ENCODE measurements at places on chromosomes 11 and 22. TPM values are rescaled to one million over a fixed set of nuclear protein-coding genes. Genes with fewer than 3 reads are reported as not detected.

DNA sequence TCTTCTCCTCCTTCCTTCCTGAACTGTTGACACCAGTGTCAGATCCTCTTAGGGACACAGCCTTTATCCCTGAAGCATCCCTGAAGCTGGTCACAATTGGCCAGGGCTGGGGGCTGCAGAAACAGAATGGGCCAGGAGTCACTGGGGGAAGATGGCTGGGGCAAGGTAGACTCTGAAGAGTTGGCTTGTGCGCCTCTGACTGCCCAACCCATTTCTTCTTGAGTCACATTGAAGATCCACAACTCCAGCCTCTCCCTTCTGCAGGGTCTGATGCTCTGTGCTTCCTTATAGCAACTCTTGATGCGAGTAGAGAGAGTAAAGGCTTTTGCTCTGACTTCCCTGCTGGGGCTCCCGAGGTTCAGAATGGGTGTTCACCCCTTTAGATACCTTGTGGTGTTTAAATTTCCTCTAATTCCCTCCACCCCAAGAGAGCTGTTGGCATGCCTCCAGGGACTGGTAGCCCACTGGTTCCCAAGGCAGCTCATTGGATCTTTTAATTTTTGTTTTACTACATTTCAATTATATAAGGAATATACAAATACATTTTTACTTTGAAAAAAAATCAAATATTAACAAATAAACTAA, 13.4 kb downstream of the PRDM11 start:
- no peak for DNase-seq

The BATF2 gene
- 13.9 TPM for total RNA-seq

The ZNRF3 gene
- total RNA-seq = 10.7 TPM

GRCh38 chr11:60971520-60971919, at the start of gene CD6:
Gene CD6 (plus strand): TSS chr11:60971680. CDS start chr11:60971866, 186 bp downstream.
- peak; percentile 29 for DNase-seq

The OR51B5 gene
- total RNA-seq = not detected

GRCh38 chr11:67033661-67034166, 10.8 kb downstream of the SYT12 start:
- DNase-seq = no peak

- DNase-seq = no peak
These were observed 166.7 kb downstream of the TBC1D22A start for GRCh38 chr22:46929046-46929709.

- no peak for DNase-seq
These were observed 62.6 kb upstream of the SLC17A6 start for GRCh38 chr11:22275600-22275999.

The OR2AG2 gene
- total RNA-seq = 17.2 TPM

- no peak for DNase-seq
These were observed 4.4 kb downstream of the ARRB1 start for GRCh38 chr11:75346912-75347647.

DNA sequence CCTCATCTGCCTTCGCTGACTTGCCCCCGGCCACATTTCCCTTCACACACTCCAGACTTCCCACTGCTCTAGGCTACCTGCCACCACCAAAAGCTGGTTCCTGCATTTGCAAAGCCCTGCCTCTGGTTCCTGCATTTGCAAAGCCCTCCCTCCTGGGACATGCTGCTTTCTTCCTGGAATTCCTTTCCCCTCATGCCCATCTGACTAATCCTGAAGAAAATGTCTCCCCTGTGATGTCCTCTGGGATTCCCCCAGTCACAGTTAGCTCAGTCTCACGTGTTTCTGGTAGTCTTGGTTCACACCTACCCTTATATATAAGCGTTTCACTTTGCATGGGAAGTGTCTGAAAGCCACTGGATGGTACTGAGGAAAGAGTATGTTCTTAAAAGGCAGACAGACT, 206.9 kb downstream of the DBX1 start:
- no peak for DNase-seq

The GPR83 gene
- total RNA-seq = 3.8 TPM

- no peak for DNase-seq
These were observed 63.4 kb downstream of the AAMDC start for GRCh38 chr11:77884186-77884828.

The PLA2G6 gene
- total RNA-seq = 108 TPM

DNA sequence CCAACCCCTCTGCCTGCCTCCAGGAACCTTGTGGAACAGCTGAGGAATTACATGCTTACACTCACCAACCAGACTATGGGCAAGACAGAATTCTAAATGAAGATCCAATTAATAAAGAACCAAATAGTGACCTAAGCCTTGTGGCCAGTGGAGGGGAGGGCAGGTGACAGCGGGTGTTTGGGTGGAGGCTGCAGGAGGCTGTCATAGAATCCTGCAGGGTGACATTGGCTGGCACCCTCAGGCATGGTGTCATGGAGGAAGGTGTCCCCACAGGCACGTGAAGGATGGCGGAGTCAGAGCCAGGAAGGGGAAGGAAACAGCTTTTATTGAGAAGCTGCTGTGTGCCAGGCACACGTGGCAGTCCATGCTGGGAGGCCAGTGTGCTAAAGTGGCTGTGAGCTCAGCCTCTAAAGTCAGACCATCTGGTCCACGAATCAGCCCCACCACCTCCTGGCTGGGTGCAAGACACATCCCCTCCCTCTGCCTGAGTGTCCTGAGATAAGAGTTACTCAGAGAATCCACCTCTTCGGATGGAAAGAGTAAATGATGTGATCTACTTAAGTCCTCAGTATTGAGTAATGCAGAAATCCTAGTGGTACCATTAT, 8.7 kb downstream of the MYO18B start:
- no peak for DNase-seq

GRCh38 chr11:36702330-36703054, 104.5 kb upstream of the RAG2 start:
- DNase-seq = no peak

The ANO5 gene
- 9.7 TPM for total RNA-seq

GRCh38 chr11:125088576-125089455, 22.6 kb downstream of the TMEM218 start:
- no peak for DNase-seq

- DNase-seq = no peak
These were observed 167.2 kb downstream of the SWAP70 start for GRCh38 chr11:9831122-9831521.

The OR52A1 gene
- total RNA-seq = not detected

GRCh38 chr11:87443707-87444106, 406.0 kb downstream of the TMEM135 start:
- no peak for DNase-seq

- no peak for DNase-seq
These were observed 177.1 kb upstream of the B3GAT1 start for GRCh38 chr11:134589129-134589528.

DNA sequence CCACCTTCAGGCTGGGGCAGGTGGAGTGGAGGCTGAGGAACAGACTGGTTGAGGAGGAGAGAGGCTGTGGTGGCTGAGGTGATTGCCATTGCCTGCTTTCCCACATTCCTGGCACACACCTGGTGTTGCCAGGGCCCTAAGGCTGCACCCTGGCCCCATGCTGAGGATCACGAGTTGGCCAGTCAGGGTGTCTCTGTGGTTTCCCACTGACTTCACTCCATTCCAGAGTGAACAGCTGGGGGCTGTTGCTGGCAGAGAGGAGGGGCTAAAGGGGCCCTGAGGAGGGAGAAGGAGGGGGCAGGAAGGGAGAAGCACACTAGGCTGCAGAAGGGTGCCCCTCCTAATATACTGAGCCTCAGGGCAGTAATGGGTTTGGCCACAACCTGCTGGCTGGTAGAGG, 1.8 kb downstream of the TMEM86A start:
- no peak for DNase-seq

The OR52N4 gene
- not detected for total RNA-seq

The SMTNL1 gene
- total RNA-seq = not detected

GRCh38 chr11:91776655-91777054, 448.0 kb upstream of the FAT3 start:
- DNase-seq = no peak

GRCh38 chr11:125364121-125364826, 131.8 kb downstream of the FEZ1 start:
- DNase-seq = no peak

The INTS4 gene
- 32.4 TPM for total RNA-seq

- no peak for DNase-seq
These were observed 3.2 kb downstream of the MPST start for GRCh38 chr22:37022483-37023337.

DNA sequence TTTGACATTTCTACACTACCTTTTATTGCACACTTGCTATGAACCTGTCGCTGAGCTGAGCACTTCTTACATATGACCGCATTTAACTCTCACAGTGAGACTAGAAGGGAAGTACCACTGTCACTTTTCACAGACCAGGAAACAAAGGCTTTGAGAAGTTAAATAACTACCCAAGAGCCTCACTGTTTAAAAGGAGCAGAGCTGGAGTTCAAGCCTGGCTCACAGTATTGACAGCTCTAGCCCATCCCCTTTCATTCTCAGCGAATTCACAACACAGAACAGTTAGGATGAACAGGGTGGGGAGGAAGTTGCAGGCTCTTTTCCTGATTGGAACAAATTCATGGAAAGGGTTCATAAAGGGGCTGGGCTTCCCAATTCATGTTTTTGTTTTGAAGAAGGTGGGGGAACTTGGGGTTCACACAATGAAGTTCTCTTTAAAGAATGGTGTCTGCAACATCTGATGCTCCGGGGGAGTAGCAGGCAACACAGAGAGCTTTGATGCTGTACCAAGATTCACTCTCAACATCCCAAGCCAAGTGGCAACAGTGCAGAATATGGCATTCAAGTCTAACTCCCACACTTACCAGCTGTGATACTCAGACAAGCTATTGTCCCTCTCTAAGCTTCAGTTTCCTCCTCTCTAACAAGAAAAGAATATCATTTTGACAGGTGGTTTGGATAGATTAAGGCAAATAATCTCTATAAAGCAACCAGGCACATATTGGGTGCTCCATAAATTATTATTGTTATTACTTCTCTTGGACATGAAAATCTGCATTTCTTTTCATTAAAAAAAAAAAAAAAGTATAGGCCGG, 17.2 kb downstream of the SCGB1A1 start:
- DNase-seq = no peak

The SMIM35 gene
- total RNA-seq = not detected

DNA sequence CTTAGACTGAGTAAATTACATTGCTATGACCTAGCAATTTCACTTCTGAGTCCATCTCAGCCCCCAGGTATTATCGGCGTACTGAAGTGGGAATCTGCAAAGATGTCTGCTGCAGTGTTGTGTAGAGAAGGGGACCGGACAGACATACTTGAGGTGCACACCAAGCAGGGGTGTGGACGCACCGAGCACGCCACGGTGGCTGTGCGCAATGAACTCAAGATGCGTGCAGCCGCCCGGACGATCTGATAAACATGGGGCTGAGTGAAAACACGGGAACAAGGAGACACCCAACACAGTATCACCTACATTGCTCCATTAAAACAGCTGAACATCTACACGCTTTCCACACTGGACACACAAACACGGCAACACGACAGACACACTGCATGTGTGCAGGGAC, 454.3 kb downstream of the OPCML start:
- no peak for DNase-seq

The GGTLC3 gene
- total RNA-seq = not detected

Measured in transverse colon (tissue), 4 donors.